ENCODE measurements at places on chromosomes 16 and 17. TPM values are rescaled to one million over a fixed set of nuclear protein-coding genes. Genes with fewer than 3 reads are reported as not detected.

- peaks cover 26% of the 10 kb centered on the region for H3K4me1 ChIP-seq
- DNase-seq, result peak; percentile 87
- no peaks in the 10 kb centered on the region for H3K36me3 ChIP-seq
- no peak overlapping the region for H3K4me3 ChIP-seq
Measured at GRCh38 chr17:40510328-40510648, 8.9 kb upstream of the TNS4 start.

Gene TRIM72
- polyA plus RNA-seq, result not detected

DNA sequence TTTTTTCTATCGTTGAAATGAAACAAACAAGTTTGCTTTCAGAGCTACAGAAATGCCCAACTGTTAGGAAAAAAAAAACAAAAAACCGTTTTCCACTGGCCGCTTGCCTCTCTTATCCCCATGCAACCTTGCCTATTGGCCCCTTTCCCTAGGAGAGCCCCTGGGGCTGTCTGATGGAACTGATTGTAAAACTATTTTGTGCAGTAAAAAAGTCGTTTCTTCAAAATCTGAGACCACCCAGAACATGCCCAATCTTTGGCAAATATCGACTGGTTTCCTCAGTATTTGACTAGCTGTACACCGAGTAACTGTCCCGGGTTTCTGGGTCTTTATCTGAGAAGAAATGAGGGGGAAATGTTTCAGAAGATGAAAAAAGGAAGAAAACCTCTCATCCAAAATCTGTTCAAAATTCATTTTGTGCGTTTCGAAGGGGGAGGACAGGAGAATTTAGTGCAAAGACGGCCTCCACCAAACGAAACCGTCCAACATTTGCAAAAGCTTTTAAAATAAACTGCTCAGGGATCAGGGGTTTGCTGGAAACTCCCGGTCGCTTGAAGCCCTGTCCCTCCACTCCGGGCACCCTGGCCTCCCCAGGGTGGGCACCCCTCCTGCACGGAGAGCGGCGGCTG lies 1.1 kb upstream of the GNAO1 start:
- H3K4me3 ChIP-seq, result peak overlapping the region; percentile 64
- no peaks in the 10 kb centered on the region for H3K4me1 ChIP-seq
- H3K27me3 ChIP-seq, result peaks cover 65% of the 10 kb centered on the region
- no peak overlapping the region for H3K27ac ChIP-seq
- peak; percentile 13 for DNase-seq
- H3K36me3 ChIP-seq, result no peaks in the 10 kb centered on the region

- no peaks in the 10 kb centered on the region for H3K27me3 ChIP-seq
- H3K36me3 ChIP-seq, result no peaks in the 10 kb centered on the region
- peak overlapping the region; percentile 88 for H3K27ac ChIP-seq
- peak; percentile 95 for DNase-seq
- H3K4me3 ChIP-seq, result peak overlapping the region; percentile 78
- peaks cover 26% of the 10 kb centered on the region for H3K4me1 ChIP-seq
Measured at GRCh38 chr17:48023400-48024148, 14.0 kb downstream of the COPZ2 start.

GRCh38 chr17:34776456-34777443 lies 184.5 kb downstream of the CCT6B start:
- no peaks in the 10 kb centered on the region for H3K27me3 ChIP-seq
- H3K4me1 ChIP-seq, result no peaks in the 10 kb centered on the region
- no peaks in the 10 kb centered on the region for H3K36me3 ChIP-seq
- no peak overlapping the region for H3K27ac ChIP-seq

Gene MT3
- polyA plus RNA-seq, result not detected

- H3K27me3 ChIP-seq, result no peaks in the 10 kb centered on the region
- H3K4me3 ChIP-seq, result no peak overlapping the region
- peaks cover 25% of the 10 kb centered on the region for H3K4me1 ChIP-seq
- no peak overlapping the region for H3K27ac ChIP-seq
Measured at GRCh38 chr16:50334106-50334975, 34.4 kb downstream of the BRD7 start.

DNA sequence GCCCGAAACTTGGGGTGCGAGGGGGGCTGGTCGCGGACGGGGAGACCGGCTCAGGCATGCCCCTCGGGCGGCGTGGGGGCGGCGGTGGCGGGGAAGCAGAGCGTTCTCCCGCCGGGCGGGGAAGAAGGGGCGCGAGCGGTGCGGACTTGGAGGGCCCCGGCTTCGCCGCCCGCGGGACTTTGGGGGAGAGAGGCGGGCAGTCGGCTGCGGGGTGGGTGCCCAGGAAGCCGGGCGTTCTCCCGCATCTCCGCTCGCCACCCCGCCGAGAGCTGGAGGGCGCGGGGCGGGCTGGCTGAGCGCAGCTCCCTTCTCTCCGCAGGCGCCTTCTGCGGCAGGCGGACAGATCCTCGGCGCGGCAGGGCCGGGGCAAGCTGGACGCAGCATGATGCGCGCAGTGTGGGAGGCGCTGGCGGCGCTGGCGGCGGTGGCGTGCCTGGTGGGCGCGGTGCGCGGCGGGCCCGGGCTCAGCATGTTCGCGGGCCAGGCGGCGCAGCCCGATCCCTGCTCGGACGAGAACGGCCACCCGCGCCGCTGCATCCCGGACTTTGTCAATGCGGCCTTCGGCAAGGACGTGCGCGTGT lies 772 bp downstream of the NTN1 start:
- H3K27ac ChIP-seq, result no peak overlapping the region
- H3K27me3 ChIP-seq, result peaks cover 65% of the 10 kb centered on the region

- no peak overlapping the region for H3K4me3 ChIP-seq
- peaks cover 3% of the 10 kb centered on the region for H3K36me3 ChIP-seq
- H3K27me3 ChIP-seq, result no peaks in the 10 kb centered on the region
- H3K4me1 ChIP-seq, result peaks cover 14% of the 10 kb centered on the region
- peak overlapping the region; percentile 97 for H3K27ac ChIP-seq
Measured at GRCh38 chr16:53881371-53881770, 177.4 kb downstream of the FTO start.

DNA sequence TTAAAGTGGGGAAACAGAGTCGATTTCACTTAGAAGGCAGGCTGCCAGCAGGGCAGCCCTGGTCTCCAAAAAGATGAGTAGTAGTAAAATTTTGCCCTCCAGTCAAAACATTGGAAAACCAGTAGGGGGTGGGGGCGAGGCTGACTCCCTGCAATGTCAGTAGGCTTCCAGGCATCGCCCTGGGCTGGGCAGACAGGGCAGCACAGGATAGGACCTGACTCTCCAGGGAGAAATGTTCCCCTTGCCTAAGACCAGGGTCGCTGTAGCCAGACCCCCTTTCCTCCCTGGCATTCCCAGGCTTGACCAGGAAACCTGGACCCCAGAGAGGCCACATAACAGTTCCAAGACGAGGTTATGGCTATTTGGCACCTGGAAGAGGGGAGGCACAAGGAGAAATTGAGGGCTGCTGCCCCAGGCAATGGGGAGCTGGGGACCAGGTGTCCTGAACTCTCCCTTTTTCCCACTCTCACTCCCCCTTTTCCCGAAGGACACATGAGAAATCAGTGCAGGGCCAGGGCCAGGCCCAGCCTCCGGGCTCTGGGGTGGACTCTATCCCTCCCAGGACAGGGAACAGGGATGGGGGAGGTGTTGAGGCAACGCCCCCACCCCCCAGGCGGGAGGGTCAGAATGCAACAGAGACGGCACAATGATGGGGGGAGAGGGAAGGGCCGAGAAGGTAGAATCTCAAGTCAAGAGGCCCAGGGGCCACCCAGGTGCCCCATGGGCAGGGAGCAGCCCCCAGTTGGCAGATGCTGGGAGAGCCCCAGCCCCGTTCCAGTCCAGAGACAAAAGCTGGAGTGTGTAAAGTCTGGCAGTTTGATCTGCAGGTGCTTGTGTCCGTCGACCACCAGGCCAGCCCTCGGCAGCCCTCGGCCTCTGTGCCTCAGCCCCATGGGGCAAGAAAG lies 4.5 kb upstream of the SAMD14 start:
- DNase-seq, result peak; percentile 69
- peaks cover 15% of the 10 kb centered on the region for H3K36me3 ChIP-seq
- peaks cover 22% of the 10 kb centered on the region for H3K4me1 ChIP-seq

DNA sequence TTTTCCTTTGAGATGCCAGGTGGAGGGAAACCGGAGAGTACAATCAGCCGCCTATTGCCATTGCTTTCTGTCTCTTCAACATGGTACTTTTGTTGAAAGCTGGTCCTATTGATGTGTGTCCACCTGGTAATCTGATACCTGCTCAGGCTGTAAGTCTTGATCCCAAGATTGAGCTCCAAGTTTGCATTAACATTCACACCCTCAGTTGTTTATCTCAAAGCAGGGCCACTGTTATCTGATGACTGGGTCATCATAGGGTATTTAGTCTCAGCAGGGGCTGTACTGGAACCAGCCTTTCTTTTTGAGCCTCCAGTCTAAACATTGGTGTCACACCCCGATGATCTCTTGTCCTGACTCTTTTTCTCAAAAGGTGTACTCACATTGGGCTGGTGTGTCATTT lies 370.3 kb upstream of the TOM1L1 start:
- H3K36me3 ChIP-seq, result no peaks in the 10 kb centered on the region
- no peaks in the 10 kb centered on the region for H3K4me1 ChIP-seq
- no peaks in the 10 kb centered on the region for H3K27me3 ChIP-seq
- no peak overlapping the region for H3K27ac ChIP-seq
- no peak overlapping the region for H3K4me3 ChIP-seq

DNA sequence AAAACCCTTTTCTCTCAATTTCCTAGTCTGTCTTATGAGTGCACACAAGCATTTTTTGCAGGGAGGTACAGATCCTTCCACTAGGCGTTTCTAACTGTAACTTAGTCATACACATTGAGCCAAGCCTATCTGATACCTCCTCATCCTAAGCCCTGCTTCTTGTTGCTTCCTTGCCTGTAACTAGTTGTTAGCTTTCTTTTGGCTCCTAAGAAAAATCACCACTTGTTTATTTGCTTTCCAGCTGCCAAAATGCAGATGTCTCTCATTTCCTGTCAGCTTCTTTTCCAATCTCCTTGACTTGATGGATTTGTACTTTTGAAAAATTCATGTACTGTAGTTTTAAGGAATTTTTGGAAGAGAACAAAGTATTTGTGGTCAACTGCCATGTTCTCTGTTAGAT lies 73.7 kb downstream of the TNRC6C start:
- 0 out of 2 replicates have a peak overlapping the region, but pooled peaks have one; percentile 2 for H3K4me3 ChIP-seq
- DNase-seq, result peak; percentile 85
- peaks cover 39% of the 10 kb centered on the region for H3K4me1 ChIP-seq
- H3K27ac ChIP-seq, result peak overlapping the region; percentile 62

- DNase-seq, result no peak
- no peak overlapping the region for H3K27ac ChIP-seq
- H3K27me3 ChIP-seq, result no peaks in the 10 kb centered on the region
- H3K36me3 ChIP-seq, result no peaks in the 10 kb centered on the region
- H3K4me1 ChIP-seq, result no peaks in the 10 kb centered on the region
- no peak overlapping the region for H3K4me3 ChIP-seq
Measured at GRCh38 chr17:34125921-34126320, 129.2 kb upstream of the CCL2 start.

GRCh38 chr17:67047382-67047781 lies 3.0 kb downstream of the CACNG1 start:
- H3K27me3 ChIP-seq, result peaks cover 14% of the 10 kb centered on the region
- no peaks in the 10 kb centered on the region for H3K36me3 ChIP-seq

- peaks cover 5% of the 10 kb centered on the region for H3K36me3 ChIP-seq
- H3K4me1 ChIP-seq, result peaks cover 56% of the 10 kb centered on the region
- H3K27me3 ChIP-seq, result no peaks in the 10 kb centered on the region
- H3K4me3 ChIP-seq, result no peak overlapping the region
Measured at GRCh38 chr17:64608571-64608981, 53.5 kb downstream of the SMURF2 start.

DNA sequence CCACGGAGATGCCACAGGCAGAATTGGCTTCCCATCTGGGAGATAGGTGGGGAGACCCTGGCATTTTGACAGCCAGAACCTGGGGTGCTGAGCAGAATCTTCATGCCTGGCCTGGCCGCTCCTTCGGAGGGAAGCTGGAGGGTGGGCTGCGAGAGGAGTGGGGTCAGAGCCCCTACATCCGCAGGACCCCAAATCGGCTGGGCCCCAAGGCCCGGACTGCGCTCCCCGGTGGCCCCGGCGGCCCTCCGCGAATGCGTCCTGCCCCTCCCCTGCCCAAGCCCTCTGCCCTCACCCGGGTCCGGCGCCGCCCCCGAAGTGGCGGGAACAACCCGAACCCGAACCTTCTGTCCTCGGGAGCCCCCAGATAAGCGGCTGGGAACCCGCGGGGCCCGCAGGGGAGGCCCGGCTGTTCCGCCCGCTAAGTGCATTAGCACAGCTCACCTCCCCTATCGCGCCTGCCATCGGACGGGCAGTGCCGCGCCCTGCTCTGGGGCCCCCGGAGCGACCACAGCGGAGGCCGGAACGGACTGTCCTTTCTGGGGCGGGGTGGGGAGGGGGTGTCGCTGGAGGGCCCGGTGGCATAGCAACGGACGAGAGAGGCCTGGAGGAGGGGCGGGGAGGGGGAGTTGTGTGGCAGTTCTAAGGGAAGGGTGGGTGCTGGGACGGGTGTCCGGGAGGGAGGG lies 850 bp upstream of the PNMT start:
- H3K4me3 ChIP-seq, result no peak overlapping the region
- no peak overlapping the region for H3K27ac ChIP-seq
- no peaks in the 10 kb centered on the region for H3K4me1 ChIP-seq
- DNase-seq, result peak; percentile 35

Gene RNPS1
- 176 TPM for polyA plus RNA-seq

DNA sequence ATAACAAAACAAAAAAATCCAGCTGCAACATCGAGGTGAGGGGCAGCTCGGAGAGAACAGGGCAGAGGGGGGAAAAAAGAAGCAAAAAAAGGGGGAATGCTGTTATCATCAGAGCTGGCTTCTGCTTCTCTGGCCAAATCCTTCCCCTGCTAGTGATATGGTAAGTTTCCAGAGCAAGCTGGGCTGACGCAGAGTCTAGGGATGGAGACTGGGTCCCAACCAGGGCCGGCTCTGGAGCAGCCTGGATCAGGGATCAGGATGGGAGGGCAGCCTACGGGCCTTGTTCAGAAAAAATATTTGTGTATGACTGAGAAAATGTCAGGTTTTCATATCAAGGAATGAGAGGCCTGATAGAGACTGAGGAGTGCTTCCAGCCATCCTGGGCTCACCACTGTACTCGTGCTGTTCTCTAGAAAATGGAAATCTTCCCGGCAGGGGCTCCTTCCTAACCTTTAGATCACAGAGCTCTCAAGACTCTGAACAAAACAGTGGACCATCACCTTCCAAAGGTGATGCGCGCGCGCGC lies 726 bp upstream of the C1QTNF1 start:
- no peaks in the 10 kb centered on the region for H3K36me3 ChIP-seq
- no peak for DNase-seq
- H3K27me3 ChIP-seq, result no peaks in the 10 kb centered on the region
- H3K27ac ChIP-seq, result no peak overlapping the region

Gene SCARF1
- polyA plus RNA-seq, result not detected

Gene CCL4
- not detected for polyA plus RNA-seq

Gene MEIOC
- 0.34 TPM for polyA plus RNA-seq

GRCh38 chr17:29619251-29619650 lies 3.5 kb downstream of the CORO6 start:
- no peak overlapping the region for H3K4me3 ChIP-seq
- H3K27ac ChIP-seq, result no peak overlapping the region

- no peaks in the 10 kb centered on the region for H3K36me3 ChIP-seq
- H3K4me3 ChIP-seq, result no peak overlapping the region
- H3K27ac ChIP-seq, result no peak overlapping the region
Measured at GRCh38 chr17:53470626-53471025, 352.1 kb upstream of the KIF2B start.

Gene NACA2
- not detected for polyA plus RNA-seq

Gene SEPTIN12
- polyA plus RNA-seq, result not detected

GRCh38 chr17:47935961-47936360 lies 5.4 kb upstream of the PNPO start:
- H3K4me1 ChIP-seq, result peaks cover 10% of the 10 kb centered on the region
- H3K4me3 ChIP-seq, result no peak overlapping the region
- no peaks in the 10 kb centered on the region for H3K27me3 ChIP-seq
- H3K27ac ChIP-seq, result no peak overlapping the region

GRCh38 chr17:67488161-67488560 lies 111.1 kb downstream of the PITPNC1 start:
- H3K36me3 ChIP-seq, result no peaks in the 10 kb centered on the region
- peaks cover 26% of the 10 kb centered on the region for H3K4me1 ChIP-seq
- no peaks in the 10 kb centered on the region for H3K27me3 ChIP-seq
- peak overlapping the region; percentile 32 for H3K27ac ChIP-seq
- DNase-seq, result peak; percentile 64
- H3K4me3 ChIP-seq, result no peak overlapping the region

Gene NHLRC4
- 0.20 TPM for polyA plus RNA-seq

All from GM23248 (cell line).